ENCODE measurements at places on chromosomes 7 and 10.

DNA sequence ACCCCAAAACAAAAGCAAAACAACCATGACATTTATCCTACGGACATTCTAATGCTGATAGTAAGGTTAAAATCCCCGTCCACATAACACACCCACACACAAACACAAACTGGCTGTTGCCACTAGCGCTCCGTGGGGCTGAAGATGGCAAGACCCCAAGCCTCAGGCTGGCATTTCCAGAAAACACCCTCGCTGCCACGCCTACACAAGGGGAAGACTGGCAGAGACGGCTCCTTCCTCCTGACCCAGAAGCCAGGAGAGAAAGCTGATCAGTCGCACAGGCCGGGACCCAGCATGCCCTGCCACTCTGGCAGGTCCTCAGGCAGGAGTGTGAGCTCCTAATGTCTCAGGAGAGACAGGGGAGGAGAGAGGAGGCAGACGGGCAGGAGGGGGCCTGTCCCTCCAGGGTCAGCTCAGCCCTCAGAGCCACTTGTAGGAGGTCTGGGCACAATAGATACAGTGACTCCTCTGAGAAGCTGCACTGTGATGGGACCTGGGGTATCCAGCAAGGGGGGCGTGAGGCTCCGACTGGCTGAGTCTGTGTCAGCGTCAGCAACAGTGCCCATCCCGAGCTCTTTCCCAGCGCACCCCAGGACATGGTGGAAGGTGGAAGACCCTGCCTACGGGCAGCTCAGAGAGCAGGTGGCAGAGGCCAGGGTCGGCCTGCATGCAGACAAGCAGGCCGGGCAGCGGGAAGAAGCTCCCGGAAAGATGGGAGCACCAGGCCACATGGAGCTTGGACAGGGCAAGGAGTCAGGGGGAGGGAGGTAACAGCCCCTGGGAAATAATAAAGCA is 326.9 kb downstream of the PTPRN2 start:
- H3K4me1 ChIP-seq: no peaks in the 10 kb centered on the region
- no peaks in the 10 kb centered on the region for H3K27me3 ChIP-seq
- DNase-seq: no peak
- no peak overlapping the region for H3K27ac ChIP-seq
- H3K4me3 ChIP-seq: no peak overlapping the region

GRCh38 chr7:27080844-27081436 is 14.9 kb downstream of the HOXA1 start:
- H3K36me3 ChIP-seq: no peaks in the 10 kb centered on the region
- no peak overlapping the region for H3K27ac ChIP-seq
- DNase-seq: no peak
- H3K4me3 ChIP-seq: no peak overlapping the region

- no peaks in the 10 kb centered on the region for H3K4me1 ChIP-seq
- H3K4me3 ChIP-seq: no peak overlapping the region
- no peak overlapping the region for H3K27ac ChIP-seq
- no peak for DNase-seq
- H3K36me3 ChIP-seq: no peaks in the 10 kb centered on the region
Measured at GRCh38 chr10:48705401-48705938, 20.8 kb downstream of the WDFY4 start.

- no peak overlapping the region for H3K27ac ChIP-seq
- no peaks in the 10 kb centered on the region for H3K4me1 ChIP-seq
- H3K4me3 ChIP-seq: no peak overlapping the region
- H3K36me3 ChIP-seq: no peaks in the 10 kb centered on the region
Measured at GRCh38 chr7:78052112-78052511, 253.5 kb downstream of the PHTF2 start.

DNA sequence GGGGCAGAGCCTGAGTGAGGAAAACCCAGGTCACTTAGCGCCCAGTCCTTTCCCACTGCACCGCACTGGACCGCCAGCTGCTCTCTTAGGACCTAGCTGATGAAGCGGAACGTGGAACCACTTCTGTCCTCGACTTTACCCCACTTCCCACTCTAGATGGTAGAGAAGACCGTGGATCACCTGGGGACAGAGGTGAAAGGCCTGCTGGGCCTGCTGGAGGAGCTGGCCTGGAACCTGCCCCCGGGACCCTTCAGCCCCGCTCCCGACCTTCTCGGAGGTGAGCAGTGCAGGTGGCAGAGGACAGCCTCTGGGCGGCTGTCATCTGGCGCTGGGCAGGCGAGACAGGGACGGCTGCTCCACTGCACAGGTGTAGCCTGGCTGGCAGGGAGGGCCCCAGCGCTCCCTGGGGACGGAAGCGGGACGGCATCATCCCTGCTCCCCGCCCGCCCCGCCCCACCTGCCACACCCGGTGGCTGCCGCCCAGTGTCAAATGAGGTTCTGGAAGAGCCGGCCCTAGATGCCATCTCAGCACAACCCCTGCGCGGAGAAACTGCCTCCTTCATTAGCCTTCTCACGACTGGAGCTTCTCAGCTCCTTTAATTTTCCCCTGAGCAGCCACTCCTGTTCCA is 11.7 kb downstream of the PLAC9 start:
- no peak overlapping the region for H3K27ac ChIP-seq
- peak overlapping the region; percentile 15 for H3K4me3 ChIP-seq
- peaks cover 4% of the 10 kb centered on the region for H3K4me1 ChIP-seq
- H3K27me3 ChIP-seq: no peaks in the 10 kb centered on the region
- DNase-seq: peak; percentile 86

GRCh38 chr10:21056461-21056860 is 159.3 kb upstream of the NEBL start:
- no peak for DNase-seq
- no peaks in the 10 kb centered on the region for H3K36me3 ChIP-seq
- H3K27ac ChIP-seq: no peak overlapping the region
- no peak overlapping the region for H3K4me3 ChIP-seq

GRCh38 chr10:17454161-17455014 is at the start of gene ST8SIA6:
Gene ST8SIA6 (minus strand): TSS chr10:17454595. CDS start chr10:17454255, 340 bp downstream.
- no peaks in the 10 kb centered on the region for H3K4me1 ChIP-seq
- DNase-seq: peak; percentile 83
- peaks cover 7% of the 10 kb centered on the region for H3K27me3 ChIP-seq

- H3K27me3 ChIP-seq: no peaks in the 10 kb centered on the region
- H3K4me3 ChIP-seq: no peak overlapping the region
- H3K36me3 ChIP-seq: no peaks in the 10 kb centered on the region
- DNase-seq: no peak
- H3K27ac ChIP-seq: no peak overlapping the region
Measured at GRCh38 chr10:93216341-93216985, 142.8 kb downstream of the CYP26A1 start.
